ENCODE measurements at places on chromosomes 3 and 15.
A peak's percentile ranks its signal among the peaks of the same experiment; 100 is the strongest.

DNA sequence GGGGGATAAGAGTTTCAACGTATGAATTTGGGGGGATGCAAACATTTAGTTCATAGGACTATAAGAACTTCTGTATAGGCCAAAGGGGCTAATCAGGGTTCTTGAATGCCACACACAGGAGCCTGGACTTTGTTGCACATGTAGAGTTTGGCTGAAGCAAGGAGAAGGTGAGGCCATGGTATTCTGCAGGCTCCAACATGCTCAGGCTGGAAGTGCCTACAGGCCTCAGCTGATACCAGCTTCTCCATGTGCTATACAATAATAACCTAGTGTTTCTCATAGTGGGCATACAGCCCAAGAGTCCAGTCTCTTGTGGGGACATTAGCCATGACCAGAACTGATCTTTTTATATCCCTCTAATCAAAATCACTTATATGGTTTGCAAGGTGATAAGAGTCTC is 399.7 kb upstream of the MCTP2 start:
- DNase-seq: no peak

DNA sequence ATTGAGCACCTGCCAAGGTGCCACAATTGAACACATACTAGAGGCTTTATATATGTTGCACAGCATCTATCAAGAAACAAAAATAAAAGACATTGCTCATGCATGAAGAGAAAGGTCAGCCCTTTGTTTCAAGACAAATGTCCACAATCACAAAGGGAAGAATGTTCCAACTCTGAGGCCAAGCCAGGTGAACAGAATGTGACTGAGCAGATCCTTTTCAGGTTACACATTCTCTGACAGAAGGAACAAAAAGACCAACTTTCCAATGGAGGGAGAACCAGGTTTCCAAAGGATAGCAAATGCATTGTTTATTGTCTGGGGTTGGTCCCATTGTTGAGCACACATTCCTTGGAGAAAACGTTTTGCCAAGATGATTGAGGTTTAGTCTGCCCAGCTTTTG is 50.2 kb upstream of the FAM174B start:
- DNase-seq: no peak

DNA sequence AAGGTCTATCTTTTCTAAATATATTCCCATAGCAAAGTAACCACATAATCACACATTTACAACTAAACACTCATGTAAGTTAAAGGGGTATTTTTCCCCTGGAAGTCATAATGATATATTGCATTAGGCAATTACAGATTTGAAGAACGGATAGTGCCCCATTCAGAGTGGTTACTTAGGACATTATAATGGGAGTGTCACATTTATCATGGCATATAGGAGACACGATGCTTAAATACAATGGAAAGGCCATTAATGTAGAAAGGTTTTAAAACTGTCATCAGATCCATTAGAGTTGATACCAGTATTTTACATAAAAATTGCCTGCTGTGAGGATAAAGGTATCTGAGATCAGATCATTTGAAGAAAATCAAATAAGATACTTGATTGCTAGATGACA is 582.0 kb upstream of the SEMA6D start:
- no peak for DNase-seq

DNA sequence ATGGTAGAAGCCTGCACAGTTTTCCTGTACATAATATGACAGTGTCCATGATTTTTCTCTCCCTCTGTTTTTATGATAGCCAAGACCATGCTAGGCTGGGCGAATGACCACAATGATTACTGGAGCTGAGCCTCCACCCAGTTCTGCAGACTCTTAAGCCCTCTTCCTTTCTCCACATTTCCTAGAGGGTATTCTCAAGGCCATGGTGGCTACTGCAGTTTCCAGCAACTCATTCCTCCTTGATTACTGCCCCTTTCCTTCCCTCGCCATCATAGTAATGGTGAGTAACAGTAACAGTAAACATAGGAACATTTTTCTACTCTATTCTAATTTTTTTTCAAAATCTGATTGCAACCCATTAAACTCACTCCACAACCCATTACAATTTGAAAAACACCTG is 20.2 kb downstream of the TNIK start:
- no peak for DNase-seq

- DNase-seq: peak; percentile 50
Observed at GRCh38 chr3:10223676-10224639, 24.3 kb upstream of the TATDN2 start.

DNA sequence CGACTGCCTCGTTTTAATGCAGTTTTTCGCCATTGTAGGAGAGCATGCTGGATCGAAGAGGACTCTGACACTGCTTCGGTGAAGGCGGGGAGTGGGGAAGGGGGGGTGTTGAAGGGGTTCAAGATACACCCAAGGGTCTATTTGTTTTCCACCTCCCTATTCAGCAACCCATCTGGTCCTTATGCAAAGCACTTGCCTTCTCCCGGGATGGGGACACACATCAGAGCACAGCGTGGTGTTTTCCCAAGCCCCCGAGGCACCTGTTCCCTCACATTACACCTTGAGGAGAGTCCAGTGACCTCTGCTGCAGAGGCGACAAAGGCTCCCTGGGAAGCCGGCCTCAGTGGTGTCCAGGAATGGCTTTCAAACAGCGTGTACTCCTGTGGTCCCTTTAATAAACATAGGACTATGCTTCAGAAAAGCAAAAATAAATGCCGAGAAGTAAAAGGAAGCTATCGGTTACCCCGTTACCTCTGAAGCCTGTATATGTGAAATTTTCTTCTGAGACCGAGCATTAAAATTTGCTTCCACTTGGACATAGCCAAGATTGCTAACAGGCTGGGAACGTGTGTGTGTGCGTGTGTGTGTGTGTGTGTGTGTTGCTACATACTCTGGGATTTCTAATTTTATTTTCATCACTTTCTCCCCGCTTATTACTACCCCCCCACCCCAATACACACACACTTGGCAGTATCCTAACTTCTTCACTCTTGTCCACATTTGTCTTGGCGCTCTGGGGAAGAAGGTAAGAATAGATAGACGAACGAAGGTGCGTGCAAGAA is 53.2 kb downstream of the CCDC54 start:
- DNase-seq: peak; percentile 11

- no peak for DNase-seq
Observed at GRCh38 chr3:195061756-195062655, 209.0 kb downstream of the XXYLT1 start.

- no peak for DNase-seq
Observed at GRCh38 chr3:72839057-72839456, 9.2 kb downstream of the SHQ1 start.

DNA sequence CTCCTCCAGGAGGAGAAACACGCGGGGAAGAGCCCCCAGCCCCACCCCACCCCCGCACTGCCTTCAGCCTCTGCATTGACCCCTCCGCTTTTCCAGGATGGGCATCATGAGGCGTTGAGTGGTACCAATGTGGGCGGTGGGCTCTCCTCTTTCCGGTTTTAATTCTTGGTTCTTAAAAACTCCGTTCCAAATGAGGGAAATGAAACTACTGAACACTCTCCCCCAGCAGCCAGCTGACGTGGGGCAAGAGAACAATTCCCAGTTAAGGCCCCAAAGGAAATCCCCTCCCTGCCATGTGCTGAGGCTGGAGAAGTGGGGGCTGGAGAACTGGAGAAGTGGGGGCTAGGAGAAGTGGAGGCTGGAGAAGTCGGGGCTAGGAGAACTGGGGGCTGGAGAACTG is 5.3 kb upstream of the NRROS start:
- DNase-seq: no peak

- DNase-seq: peak; percentile 12
Observed at GRCh38 chr3:57061556-57061955, 1.1 kb downstream of the SPATA12 start.

Data from lung microvascular endothelial cell (primary cell).